ENCODE measurements at places on chromosomes 3 and 15.

DNA sequence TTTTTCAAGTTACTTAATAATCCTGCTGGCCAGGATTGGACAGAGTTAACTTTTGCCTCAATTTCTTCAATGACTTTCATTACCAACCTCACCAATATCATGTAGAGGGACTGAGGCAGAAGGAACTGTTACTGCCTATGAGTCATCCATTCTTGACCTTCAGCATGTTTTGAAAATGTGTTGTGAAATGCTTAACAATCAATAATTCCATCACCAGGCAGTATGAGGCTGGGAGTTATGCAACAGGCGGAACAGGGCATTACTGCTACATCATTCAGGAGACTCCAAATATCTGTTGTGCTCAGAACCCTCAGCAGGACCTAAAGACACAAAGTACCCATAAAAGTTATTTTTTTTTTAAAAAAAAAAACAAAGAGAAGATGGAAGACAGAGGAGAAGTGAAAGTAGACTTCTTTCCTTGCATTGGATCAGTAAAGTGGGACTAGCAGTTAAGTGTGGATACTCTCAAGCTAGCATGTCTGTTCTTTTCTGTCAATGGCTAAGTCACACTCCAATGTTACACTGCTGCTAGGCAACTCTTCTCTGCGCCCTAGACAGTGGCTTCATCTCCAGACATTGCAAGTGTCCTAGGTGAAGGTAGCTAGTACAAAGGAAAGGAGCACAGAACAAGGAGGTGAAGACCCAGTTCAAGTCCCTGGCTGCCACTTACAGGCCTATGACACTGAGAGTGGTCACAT, 184.9 kb upstream of the LPP start:
- no peak for DNase-seq

- DNase-seq: no peak
Observed at GRCh38 chr3:13891017-13891392, 11.1 kb upstream of the WNT7A start.

DNA sequence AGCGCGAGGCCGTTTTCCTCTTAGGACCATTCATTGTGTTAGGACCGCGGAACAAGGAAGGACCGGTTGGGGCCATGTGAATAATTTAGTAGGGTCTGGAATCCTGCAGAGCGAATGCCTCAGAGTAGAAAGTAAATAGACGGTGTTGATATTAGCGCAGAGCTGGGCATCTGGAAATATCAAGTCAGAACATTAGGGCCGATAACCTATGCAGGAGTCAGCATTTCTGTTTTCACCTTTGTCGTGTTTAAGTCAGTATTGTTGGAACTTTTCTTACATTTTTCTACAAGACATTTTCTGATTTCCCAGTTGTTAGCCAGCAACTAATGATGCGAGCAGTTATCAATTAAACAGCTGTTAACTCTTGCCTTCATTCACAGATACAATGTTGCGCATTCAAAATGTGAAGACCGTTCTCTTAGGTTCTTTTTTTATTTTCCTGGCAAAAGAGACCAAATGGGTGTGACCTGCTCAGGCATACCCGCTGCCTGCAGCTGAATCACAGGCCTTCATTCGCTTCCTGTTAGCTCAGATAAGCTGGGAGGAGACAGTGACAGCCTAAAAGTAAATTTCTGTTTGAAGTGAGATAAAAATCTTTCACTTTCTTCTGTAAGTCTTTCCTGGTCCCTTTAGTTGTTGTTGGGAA, 966 bp upstream of the PKM start:
- peak; percentile 41 for DNase-seq

DNA sequence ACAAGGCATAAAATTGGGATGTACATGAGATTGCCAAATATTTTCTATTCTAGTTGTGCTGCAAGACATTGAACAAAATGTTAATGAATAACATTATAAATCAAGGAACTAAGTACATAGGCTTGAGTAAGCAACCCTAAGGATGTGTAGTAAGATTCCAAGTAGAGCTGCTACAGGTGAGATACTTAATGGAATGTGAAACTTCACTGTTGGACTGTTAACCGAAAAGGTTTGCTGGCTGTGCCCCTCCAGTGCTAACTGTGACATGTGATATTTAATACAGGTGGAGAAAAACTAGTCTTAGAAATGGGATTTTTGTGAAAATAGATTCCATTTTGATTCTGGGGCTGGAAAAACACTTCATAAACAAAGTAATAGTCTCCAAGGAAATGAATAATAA, 52.4 kb downstream of the TSC22D2 start:
- DNase-seq: no peak

- DNase-seq: no peak
Observed at GRCh38 chr3:177145954-177146353, 51.3 kb downstream of the TBL1XR1 start.

DNA sequence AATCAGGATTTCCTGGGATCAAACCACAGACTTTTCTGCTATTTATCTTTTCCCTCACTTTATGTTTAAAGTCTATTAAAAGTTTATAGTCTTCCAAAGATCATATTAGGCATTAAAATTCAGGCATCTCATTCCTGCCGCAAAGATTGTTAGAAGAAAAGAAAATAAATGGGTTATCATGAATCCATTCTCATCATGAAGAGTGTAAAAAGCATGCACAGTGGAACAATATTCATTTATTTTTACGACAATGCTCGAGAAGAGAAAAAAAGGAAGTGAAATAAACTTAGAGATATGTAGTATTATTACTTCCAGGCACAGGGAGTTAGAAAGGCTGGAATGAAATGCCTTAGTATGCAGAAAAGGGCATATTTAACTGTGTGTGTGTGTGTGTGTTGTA, 213.7 kb upstream of the PLSCR5 start:
- no peak for DNase-seq

DNA sequence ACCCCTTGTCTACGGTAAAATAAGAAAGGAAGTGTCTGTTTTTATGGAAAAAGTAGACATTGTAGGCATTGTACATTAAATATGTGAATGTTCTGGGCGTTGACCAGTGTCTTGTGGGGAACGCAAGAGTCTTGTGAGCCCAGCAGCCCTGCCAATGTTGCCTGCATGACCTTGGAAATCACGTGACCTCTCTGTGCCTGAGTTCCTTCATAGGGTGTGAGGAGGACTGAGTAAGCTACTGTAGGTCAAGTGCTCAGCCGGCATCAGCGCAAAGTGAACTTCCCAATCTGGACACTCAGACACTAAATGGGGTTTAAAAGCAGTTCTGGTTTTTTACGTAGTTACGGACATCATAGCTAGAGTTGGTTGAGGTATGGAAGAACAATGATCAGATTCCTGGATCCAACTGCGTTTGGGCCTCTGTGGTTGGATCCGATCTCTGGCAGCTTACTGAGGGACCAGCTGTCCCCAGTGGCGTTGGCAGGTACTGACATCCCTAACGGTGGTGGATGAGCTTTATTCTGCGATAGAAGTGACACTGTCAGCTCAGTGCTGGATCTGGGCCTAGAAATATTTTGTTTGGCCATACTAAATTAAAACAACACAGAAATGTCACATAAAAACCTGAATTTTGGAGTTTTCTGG, 63.8 kb downstream of the SPSB4 start:
- DNase-seq: no peak

- DNase-seq: no peak
Observed at GRCh38 chr3:176074096-176074495, 1123.2 kb downstream of the TBL1XR1 start.

GRCh38 chr15:97992823-97993222, 32.3 kb downstream of the ARRDC4 start:
- DNase-seq: no peak

- DNase-seq: no peak
Observed at GRCh38 chr15:101407439-101407838, 82.1 kb downstream of the PCSK6 start.

Data from stimulated activated CD4-positive, alpha-beta T cell treated with anti-CD3 and anti-CD28 coated beads, Interleukin-1b, Interleukin-23, amount 100 ng/mL, for 4 hours (primary cell).